Activated CD4-positive, CD25-positive, alpha-beta regulatory T cell (primary cell): ENCODE measurements at places on chromosomes 2 and 18.

GRCh38 chr18:28715206-28715605, 538.3 kb upstream of the CDH2 start:
- no peak for DNase-seq

DNA sequence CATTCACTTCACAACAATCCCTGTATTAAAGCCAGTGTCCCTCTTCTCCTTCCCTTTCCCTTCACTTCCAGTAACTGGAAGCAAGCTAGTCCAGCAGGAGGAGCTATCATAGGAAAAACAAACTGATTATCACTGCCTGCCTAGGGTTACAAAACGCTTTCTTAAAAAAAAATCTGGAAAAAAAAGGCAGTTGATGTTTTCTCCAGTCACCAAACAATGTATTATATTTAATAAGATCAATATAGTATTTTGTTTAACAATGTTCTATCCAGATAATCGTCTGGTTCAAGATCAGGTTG, 78.8 kb upstream of the ITGB6 start:
- DNase-seq, result no peak

GRCh38 chr2:148802448-148803220, 72.4 kb upstream of the KIF5C start:
- DNase-seq, result no peak

GRCh38 chr2:46866770-46867246, 48.8 kb downstream of the MCFD2 start:
- DNase-seq, result no peak

DNA sequence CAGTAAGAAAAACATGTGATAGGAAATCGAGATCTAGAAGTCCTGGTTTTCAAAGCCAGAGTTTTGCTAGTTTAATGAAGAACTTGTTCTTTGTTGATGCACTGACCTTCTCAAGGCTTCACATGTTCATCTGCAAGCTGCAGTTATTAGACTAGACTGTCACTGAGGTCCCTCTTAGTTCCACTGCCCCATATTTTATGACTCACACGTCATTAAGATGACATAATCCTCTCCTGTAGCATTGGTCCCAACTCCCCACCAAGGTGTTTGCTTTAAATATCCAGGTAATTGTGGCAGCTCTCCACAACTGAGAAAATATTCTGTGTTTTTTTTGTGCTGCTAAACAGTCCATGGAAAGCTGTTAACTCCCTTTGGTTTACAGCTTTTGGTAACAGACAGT, 149.7 kb downstream of the MREG start:
- DNase-seq, result no peak

DNA sequence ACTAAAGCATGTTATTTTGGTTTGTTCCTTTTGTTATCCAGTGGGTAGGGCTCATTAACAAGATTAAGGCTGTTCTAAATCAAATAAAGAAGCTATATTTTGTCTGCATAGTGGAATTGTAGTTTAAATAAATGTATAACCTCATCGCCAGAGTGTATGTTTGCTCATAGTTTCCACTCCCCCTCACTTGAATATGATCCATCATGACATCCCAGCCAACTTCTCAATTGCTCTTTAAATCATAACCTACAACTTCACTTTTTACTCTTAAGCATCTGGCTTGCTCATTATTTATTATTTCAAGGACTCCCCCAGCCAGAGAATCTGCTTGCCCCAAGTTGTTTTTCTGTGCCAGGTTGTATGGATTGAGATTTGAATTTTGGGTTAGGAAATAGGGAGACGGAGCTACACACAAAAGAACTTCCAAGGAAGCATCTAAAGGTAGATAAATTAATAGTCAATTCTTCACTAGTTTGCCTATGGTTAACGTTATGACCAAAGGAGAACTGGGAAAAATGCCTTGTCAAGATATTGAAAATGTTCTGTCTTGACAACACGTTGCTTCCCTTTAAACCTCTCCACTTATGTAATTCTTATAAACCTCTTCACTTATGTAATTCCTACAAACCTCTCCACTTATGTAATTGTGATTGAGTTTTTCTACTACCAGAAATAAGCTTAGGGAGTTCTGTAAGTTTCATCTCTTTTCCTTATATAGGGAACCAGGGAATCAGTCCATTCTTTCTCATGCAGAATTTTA, 55.4 kb upstream of the UPP2 start:
- no peak for DNase-seq

DNA sequence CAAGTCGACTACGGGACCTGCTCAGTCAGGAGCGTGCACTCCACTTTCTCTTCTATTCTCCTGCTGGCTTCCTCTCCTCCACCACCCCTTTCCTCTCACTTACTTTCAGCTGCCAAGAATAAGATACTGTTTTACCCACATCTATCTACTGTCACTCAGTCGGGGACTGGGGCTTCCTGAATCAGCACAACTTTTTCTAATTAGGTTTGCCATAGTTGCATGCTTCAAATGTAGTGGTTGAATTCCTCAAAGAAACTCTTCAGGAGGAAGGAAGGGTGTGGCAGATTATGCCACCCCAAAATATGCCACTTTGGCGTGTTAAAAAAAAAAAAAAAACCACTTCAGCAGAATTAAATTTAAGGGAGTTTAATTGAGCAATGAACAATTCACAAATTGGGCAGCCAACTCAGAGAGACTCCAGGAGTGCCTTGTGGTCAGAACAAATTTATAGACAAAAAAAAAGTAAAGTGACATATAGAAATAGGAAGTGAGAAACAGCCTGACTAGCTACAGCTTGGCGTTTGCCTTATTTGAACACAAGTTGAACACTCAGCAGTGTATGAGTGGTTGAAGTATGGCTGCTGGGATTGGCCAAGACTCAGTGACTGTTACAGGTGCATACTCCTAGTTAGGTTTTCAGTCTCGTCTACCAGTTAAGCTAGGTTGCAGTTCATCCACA, 32.5 kb upstream of the RMDN2 start:
- DNase-seq, result no peak

DNA sequence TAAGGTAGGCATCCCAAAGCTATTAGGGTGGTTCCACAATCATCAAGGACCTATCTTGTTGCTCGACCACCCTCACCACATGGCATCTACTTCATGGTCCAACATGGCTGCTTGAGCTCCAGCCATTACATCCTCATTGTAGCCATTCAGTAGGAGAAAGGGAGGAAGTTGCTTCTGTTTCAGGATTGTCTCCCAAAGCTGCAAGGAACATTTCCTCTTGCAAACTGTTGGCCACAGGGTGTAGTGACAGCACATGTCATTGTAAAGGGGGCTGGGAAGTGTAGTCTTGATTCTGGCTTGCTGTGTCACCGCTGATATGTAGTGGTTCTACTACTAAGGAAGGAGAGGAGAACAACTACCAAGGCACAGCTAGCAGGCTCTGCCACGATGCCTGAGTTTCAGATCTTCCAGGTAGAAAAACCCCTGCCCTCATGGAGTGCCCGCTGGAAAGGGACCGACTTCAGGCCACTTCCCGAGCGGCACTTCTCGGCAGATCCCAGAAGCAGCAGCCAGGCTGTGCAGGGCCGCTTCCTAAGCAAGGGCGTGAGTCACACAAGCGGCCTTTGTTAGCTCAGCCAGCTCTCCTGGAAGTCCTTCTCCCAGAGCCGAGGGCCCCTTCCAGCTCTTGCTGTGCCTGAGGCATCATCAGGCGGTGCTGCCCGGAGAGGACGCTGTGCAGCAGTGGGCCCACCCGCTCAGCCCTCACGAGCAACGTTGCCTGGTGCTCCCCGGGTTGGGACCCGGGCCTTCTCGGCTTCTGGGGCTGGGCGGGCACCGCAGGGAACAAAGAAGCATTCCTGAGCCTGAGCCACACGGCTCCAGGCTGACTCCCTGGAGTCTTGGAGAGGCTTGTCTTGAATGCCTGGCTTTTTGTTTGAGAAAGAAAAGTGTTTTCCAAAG, 58.2 kb downstream of the HS6ST1 start:
- DNase-seq, result no peak

DNA sequence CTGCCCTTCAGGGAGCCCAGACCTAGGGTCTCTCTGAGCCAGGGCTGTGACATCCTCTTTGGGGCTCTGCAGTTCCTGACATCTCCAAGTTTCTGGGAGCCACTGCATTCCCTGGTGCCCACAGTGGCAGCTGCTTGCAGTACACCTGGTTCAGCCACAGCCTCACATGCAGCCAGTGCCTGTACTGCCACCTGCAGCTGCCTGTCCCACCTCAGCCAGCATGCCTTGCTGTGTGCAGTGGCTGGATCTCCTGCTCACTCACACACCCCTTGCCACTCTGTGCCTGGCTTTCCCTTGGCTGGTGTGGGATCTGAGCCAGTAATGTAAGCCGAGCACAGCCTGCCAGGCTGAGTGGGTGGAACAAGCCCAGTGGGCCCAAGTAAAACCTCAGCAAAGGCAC, 1288.7 kb downstream of the CNTNAP5 start:
- DNase-seq, result no peak

DNA sequence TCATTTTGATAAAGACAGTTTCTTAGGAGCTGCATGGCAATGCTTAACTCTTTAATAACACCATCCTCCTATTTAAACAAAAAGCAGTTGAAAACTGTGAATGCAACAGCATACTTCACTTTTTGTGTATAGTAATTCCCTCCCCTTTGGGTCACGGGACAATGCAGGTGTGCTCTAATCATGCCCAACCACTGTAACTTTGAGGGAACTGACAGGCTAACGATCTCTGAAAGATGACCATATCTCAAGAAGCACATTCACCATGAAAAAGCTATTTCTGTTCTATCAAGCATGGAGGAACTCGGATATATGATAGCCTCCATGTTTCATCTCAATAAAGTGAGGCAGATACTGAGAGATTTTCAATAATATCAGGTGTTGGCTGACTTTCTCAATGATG, 81.1 kb upstream of the CD226 start:
- DNase-seq, result no peak
